Iris pigment epithelial cell (primary cell): ENCODE measurements at places on chromosomes 3 and 15.

- DNase-seq = no peak
Measured at GRCh38 chr3:39937874-39938273, 128.5 kb downstream of the MYRIP start.

- DNase-seq = peak; percentile 21
Measured at GRCh38 chr15:98000249-98001203, 40.0 kb downstream of the ARRDC4 start.

DNA sequence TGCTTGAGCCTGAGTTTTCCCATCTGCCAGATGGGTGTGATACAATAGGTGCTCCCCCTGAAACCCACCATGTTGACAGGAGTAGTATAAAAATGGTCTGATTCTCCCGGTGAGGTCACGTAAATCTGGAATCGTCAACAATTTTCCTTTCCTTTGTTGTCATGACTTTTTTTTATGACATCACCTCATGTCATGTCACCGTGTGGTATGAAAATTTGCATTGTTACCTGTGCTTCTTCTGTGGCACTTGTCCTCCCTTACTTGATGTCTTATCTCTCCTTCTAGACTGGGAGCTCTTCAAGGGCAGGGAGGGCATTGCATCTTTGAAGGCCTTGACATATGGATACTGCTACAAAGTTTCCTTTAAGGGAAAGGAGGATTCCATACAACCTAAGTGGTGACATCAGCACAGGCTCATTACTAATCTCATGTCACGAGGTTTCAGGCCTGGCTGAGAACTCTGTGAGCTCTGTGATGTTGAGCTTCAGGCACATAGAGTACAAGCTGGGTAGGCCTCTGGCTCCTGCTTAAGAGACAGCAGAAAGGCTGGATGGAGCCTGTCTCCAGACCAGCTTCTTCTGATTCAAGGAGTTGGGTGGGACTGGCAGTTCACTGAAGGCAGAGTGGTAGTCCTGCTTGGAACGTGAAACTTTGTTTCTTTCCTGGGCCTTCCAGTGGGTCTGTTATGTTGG is 66.3 kb downstream of the LPP start:
- DNase-seq = peak; percentile 56

- no peak for DNase-seq
Measured at GRCh38 chr3:156606729-156607128, 51.8 kb upstream of the SSR3 start.

DNA sequence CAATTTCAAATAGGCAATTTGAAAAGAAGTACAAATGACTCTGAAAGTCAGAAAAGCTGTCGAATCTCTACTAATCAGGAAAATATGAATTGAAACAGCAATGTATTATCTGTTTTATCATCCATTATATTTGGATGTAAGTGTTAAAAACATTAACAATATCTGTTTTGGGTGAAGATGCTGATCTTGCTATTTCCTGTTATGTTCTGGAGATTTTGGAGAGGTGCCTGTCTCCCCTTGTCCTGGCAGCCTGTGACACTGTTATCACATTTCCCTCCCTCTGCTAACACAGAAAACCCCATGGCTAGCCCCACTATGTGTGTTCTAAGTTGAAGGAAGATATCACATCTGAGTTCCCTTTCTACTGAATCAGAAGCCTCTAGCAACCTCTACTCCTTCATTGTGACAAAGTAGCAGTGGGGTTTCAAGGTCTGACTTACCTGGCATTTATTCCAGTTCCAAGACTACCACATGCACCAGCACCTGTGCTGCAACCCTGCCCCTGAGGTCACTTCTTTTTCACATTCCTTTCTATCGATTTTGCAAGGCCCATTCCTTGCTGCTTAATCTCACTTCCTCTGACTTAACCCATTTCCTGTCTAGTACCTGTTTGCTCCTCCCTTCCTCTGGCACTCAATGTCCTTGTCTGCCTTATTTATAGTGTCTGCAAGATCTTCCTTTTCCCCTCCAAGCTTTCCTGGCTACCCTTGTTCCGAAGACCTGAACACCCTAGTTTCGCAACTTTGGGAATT is 95.5 kb upstream of the COL8A1 start:
- peak; percentile 66 for DNase-seq

DNA sequence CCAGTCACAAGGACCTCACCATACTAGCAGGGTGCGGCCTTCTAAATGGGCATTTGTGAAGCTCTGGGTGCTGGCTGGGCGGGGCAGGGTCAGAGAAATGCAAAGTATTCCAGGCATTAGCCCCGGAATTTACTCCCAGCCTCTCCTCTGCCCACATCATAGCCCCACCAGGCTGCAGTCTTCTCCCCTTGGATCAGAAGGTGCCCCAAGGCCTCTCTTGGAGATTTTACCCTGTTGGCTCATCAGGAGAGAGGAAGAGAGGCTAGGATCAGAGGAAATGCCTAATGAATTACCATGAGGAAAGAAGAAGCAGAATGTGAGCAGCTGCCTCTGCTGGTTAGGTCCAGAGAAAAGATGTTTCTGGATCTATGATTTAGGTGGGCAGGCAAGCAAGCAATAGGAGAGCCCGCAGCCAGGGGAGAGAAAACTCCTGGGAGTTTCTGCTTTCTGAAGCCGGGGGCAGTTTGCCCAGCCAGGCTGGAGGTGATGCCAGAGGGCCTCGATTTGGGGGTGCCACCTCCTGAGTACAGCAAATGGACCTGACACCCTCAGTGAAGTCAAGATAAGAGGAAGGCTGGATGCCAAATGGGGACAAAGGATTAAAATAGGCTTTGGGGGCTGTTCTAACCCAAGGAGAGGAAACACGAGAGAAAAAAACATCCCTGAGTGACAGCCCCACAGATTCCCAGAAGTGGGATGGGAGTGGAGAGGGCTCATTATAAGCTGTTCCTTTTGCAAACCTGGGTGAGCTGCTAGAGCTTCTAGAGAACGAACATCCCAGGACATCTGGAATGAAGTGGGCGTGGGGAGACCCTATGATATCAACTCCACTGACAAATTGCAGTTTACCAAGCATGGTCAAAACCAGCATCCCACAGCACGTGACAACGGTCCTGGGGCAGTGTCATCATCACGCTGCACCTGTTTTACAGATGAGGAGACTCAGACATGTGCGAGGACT is 65.4 kb downstream of the BDH1 start:
- peak; percentile 74 for DNase-seq

- peak; percentile 71 for DNase-seq
Measured at GRCh38 chr3:171971919-171972514, 67.4 kb upstream of the FNDC3B start.

GRCh38 chr15:66646799-66647198 is 55.2 kb upstream of the SMAD6 start:
- no peak for DNase-seq

DNA sequence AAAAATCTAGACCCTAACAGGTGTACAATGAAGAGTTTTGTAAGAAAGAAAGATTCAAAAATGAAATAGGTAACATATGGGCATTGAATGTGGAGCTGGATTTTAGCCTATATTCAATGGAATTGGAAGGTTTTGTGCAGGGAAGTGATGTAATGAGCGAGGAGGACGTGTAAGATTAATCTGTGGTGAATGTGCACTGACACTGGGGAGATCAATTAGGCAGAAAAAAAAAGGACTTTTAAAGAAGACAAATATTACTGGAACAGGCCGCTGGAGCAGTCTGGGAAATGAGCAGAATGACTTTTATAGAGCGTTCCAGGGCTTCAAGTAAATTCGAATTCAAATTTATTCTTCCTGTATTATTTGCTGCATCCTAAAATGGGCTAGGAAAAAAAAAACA is 55.2 kb downstream of the PDIA5 start:
- no peak for DNase-seq

DNA sequence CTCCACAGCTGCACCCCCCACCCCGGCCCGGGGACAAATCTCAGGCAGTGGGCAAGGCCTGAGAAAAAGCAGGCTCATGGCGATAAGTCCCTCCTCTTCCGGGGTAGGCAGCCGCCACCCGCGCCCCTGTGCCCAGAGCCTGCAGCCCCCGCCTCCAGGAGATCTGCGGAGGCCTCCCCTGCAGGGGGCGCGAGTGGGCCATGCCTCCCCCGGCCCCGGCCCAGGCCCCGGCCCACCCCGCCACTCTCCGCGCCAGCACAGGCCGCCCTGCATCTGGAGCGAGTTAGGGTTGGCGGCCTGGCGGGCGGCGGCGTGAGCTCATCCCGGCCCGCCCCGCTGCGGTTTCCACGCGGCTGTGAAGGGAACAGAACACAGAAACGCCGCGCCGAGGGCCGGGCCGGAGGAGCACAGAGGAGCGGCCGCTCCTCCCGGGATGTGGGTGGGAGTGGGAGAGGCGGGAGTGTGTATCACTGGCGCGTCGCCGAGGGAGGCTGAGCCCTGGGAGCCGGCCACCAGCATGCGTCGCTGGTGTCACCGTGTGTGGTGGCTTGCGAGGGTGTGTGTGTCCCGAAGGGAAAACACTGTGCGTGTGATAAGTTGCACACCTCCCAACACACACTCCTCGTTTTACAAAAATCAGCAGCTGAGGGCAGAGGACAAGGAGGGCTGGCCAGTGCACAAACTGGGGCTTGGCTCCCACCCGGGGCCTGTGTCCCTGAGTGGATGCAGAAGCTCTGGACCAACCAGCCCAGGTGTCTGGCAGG is 17.2 kb downstream of the MYL3 start:
- peak; percentile 71 for DNase-seq

DNA sequence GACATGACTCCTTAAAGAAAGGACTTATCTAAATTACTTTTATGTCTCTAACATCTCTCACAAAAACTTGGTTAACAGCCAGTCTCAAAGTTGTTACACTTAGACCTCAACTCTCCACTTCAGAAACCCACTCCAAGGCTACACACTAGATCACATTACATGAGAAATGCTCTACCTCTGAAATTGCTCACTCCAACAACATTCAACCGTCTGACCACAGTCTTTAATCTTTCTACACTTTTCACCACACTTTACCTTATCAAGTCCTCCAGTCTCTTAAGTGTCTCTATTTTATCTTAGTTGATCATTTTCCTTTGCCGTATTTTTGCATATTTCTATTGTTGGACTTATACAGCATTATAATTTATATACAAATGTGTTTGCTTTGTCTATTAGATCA is 5.8 kb downstream of the SLC12A6 start:
- DNase-seq = peak; percentile 51
